LNCaP clone FGC (cell line): ENCODE measurements at places on chromosomes 11 and 22.

- DNase-seq = no peak
These were observed 60.8 kb upstream of the PPARA start for GRCh38 chr22:46089426-46090035.

- DNase-seq = no peak
These were observed 2.6 kb downstream of the SEC14L4 start for GRCh38 chr22:30502911-30503310.

- DNase-seq = no peak
These were observed 1.5 kb downstream of the YPEL4 start for GRCh38 chr11:57647960-57648800.

DNA sequence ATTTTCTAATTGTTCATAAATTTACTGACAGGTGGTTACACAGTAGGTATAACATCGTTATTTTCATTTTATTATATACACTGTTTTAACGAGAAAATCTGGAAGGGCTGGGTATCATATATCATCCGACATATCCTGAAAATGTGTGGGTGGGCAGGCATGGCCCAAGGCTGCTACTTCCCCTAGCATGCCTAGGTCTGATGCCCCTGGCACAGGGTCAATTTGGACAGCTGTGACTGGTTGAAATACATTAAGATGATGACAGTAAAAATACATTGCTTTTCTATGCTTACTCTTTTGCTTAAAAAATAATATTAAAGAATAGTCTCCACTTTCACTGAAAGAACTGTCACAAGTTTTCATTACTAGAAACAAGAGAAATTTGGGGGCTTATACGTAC is 908.8 kb downstream of the OPCML start:
- no peak for DNase-seq
